Stimulated activated CD4-positive, alpha-beta T cell treated with anti-CD3 and anti-CD28 coated beads, Interleukin-1b, Interleukin-23, amount 100 ng/mL, for 1 hour (primary cell): ENCODE measurements at places on chromosomes 1 and 21.

DNA sequence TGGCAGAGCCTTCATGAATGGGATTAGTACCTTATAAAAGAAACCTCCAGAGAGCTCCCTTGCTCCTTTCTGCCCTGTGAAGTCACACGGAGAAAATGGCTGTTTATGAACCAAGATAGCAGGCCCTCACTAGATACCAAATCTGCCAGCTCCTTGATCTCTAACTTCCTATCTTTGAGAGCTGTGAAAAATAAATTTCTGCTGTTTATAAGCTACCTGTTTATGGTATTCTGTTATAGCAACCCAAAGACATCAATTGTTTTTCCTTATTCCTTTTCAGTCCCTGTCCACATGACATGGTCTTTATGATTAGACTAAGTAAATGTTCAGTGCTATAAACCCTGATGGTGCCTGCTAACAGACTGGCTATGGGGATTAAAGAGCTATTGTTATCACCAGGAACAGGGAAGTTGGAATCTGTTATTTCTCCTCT, 9.7 kb upstream of the STIL start:
- DNase-seq: no peak

DNA sequence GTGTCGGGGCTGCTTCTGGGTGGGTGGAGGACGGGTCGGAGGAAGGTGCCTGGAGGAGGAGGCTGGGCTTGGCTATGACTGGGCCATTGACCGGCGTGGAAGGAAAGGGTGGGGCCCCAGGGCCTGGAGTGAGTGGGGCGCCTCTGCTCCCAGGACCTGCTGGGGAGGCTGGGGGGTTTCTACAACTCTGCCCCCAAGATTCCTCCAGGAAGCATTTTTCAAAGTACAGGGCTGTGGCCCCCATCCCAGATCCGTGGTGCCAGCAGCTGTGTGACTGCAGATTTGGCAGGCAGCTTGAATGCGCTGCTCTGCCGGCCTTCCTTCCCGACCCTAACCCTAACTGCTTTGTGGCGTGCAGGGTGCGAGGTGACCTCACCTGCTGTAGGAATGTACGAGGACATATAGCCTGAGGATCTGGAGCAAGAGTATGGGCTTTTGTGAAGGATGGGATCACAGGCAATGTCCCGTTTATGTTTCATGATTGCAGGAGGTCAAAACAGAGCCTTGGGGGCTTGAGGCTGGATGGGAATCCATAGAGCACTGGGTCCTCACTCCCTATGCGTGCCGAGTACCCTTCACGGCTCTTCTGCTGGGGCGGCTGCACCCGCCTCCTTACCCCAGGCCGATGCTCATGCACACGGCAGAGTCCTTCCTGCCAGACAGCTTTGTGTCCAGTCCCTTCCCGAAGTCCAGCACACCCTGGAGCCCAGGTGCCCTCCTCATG, 24.7 kb downstream of the TRPM2 start:
- DNase-seq: no peak

DNA sequence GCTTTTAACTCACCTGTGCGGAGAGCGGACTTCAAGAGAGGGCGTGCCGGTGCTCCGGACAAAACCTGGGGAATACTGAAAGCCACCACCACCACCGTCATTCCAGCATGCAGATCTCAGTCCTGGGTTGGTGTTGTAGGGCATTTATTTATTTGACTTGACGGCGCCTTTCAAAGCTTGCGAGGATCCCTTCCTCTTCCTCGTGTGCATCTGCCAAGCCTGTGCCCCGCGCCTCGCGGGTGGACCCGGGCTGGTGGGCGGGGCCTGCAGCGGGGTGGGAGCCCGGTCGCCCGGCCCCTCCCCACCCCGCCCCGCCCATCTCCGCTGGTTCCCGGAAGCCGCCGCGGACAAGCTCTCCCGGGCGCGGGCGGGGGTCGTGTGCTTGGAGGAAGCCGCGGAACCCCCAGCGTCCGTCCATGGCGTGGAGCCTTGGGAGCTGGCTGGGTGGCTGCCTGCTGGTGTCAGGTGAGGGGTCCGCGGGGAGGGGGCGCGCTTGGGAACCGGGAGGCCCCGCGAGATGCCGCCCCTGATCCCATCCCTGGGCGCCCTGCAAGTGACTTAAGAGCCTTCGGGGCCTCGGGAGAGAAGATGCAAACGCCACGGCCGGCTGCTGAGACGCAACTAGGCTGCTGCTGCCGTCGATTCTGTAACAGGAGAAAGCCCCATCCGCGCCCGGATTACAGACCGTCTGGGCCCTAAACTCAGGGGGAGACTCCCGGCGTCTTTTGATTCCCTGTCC, at the start of gene IL10RB:
IL10RB (plus strand) TSS at position 318 of the 739 bp plus-strand sequence; CDS start at position 417, 99 bp downstream.
- peak; percentile 51 for DNase-seq

- DNase-seq: no peak
These were observed 1.7 kb downstream of the MCL1 start for GRCh38 chr1:150577557-150578271.

GRCh38 chr1:20351911-20352701, 61.4 kb downstream of the VWA5B1 start:
- DNase-seq: no peak

DNA sequence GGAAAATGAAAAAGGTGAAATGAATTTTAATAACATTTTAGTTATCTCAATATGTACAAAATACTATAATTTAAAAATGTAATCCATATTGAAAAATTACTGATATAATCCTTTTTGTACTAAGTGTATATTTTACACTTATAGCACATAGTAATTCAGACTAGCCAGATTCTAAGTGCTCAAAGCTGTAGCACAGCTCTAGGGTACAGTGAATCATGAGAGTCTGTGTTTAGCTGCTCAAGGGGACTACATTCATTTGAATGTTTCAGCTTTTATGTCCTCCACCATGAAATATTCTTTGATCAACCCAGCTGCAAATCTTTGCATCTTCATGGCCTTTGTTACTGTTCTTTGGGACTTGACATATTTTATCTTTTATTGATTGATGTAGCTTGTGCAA, 15.7 kb downstream of the CD53 start:
- no peak for DNase-seq

DNA sequence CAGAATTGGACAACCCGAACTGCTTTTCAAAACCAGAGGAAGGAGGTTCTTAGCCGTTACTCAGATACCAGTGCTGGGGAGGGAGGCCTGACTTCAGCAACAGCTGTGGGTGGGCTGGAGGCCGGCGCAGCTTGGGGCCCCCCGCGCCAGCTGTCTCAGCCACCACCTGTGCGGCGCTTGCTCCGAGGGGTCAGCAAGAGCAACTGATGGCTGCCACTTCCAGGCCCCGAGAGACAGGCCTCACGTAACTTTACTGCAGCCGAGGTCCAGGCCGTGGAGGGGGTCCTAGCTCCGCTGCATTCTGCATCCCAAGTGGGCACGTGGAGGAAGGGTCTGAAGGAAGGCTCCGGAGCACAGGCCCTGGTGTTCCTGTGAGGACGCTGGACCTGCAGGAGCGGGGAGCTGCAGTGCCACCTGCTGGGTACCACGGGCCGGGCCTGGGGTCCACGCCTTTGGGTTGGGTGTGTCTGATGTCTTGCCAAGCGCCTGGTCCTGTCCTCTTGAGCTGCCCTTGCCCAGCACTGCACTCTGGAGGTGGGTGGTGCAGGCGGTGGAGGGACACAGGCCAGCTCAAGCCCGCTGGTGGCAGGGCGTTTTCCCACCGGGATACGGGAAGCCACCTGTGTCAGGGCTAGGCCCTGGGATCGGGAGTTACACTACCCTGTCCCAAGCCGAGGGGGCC, 9.8 kb downstream of the THAP3 start:
- DNase-seq: no peak

GRCh38 chr1:84489766-84490165, 10.7 kb downstream of the RPF1 start:
- no peak for DNase-seq

- no peak for DNase-seq
These were observed 2.6 kb downstream of the TEDDM1 start for GRCh38 chr1:182397653-182398393.

DNA sequence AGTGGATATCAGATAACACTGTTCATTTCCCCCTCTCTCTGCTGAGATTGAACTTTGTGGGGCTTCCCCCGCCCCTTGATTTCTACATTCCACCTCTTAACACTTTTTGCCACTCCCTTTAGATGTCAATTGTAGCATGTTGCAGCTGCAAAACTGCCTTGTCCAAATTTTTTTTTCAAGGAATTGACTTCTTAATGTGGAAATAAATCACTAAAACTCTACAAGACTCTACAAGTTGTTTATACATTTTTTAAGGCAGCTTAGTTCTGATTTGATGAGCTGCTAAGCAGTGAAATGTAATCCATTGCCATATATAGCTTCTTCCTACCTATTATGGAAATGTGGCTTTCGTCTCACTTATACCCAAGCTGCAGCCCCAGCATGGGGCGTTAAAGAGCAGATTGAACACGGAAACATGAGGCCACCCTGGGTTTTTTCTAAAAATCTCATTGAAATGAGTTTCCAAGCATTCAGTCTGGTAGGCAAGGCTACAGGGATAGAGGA, 132.2 kb downstream of the SYT2 start:
- DNase-seq: no peak

DNA sequence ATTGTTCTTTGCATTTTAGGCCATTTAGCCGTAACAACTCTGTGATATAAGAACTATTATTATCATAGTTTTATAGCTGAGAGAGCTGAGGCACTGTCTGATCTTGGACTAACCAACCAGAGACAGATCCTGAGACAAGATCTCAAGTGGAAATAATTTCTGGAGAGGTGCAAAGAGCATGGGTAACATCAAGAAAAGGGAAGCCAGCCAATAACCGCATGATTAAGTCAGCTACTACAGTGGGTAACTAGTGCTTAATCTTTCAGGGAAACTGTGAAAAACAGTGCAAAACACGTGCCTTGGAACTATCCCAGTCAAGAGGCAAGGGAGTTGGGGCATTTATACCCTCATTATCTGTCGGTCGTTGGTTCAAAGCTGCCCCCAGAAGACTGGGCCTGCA, 105.8 kb downstream of the OMA1 start:
- no peak for DNase-seq
